ENCODE measurements at places on chromosomes 12 and 14.

DNA sequence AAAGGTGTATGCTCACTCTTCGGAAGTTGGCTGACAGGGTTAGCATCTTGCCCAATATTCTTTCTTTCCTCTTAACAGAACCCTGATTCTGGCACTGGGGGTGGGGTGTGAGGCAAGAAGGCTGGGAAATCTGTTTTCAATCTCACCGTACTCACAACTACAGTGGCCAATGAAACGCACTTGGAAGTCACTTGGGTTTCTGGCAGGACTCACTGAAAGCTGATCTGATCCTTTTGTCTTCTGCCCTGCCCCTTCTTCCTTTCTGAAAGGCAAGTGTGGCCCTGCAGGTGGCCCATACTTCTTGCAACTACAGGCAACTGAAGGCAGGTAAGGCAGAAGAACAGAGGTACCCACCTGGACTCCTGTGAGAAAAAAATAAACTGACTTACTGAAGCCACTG, 106.9 kb downstream of the STXBP6 start:
- DNase-seq = no peak

DNA sequence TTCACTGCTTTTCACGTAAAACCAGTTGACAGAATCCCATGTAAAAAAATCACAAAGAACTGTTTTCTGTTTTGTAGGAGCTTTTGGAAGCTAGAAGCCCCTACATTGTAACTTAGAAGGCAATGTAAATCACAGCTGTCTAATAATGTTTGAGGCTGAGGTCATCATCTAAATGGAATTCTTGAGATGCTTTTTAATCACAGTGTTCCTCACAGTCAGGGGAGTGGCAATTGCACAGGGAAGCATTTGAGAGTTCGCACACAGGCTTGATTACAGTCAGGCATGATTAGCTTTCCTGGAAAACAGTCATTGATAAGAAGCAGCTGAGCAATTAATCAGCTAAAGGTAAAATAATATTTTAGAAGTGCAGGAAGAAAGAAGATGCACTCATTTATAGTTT, 2.9 kb downstream of the SLC17A8 start:
- DNase-seq = no peak

GRCh38 chr14:22623047-22623446, 21.1 kb downstream of the OR6J1 start:
- DNase-seq = no peak

GRCh38 chr14:104116288-104116755, 22.1 kb upstream of the KIF26A start:
- no peak for DNase-seq

GRCh38 chr12:127607146-127607725, 659.7 kb upstream of the TMEM132C start:
- no peak for DNase-seq

GRCh38 chr12:90682398-90682797, 272.6 kb downstream of the CCER1 start:
- no peak for DNase-seq

DNA sequence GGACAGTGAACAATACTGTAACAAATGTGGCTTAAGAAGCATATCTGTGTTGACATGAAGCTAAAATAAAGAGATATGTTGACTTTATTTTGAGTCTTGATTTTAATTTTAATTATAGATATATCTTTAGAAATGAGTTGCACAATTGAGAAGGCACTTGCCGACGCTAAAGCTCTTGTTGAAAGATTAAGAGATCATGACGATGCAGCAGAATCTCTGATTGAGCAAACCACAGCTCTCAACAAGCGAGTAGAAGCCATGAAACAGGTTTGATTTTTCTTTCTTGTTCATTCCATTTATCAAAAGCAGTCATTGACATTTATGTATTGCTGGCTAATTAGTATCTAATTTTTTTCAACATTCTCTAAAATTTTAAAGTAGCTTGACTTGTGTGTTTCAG, 15.8 kb downstream of the FGFR1OP2 start:
- no peak for DNase-seq

- DNase-seq = no peak
Measured at GRCh38 chr12:68012712-68013111, 23.5 kb downstream of the IFNG-AS1 start.

GRCh38 chr14:88324491-88324890, 1.4 kb upstream of the KCNK10 start:
- DNase-seq = no peak

GRCh38 chr12:77644915-77645605, 185.6 kb upstream of the NAV3 start:
- no peak for DNase-seq

DNA sequence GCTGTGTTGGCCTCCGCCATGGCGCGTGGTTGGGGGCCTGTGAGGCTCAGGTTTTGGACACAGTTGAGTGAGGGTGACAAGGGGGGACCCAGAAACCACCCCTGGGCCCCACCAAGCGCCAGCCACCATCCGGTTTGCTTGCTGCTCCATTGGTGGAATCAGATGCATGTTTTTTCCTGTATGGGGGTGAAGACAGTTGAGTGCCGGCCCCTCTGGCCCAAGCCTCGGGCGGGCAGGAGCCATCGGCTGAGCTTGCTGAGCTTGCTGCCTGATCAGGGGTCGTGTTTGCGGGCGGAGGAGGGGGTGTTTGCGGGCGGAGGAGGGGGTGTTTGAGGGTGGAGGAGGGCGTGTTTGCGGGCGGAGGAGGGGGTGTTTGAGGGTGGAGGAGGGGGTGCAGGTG, 6.4 kb downstream of the PGAM5 start:
- no peak for DNase-seq

DNA sequence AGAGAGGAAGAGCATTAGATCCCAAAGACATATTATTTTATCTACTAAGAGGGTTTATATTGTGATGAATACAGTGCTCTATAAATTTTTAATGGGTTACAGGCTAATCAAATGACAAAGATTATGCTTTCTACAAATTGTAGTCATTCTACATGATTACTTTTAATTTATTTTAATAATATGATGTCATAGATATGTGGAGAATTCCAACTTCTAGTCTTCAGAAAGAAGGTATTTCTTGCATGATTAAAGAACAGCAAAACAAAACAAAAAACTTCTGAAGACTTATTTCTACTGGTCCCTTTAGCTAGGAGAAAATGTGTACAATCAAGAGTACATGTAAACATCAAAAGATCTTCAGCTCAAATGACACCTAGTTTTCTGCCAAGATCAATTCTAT, 71.5 kb upstream of the FOXG1 start:
- DNase-seq = no peak

DNA sequence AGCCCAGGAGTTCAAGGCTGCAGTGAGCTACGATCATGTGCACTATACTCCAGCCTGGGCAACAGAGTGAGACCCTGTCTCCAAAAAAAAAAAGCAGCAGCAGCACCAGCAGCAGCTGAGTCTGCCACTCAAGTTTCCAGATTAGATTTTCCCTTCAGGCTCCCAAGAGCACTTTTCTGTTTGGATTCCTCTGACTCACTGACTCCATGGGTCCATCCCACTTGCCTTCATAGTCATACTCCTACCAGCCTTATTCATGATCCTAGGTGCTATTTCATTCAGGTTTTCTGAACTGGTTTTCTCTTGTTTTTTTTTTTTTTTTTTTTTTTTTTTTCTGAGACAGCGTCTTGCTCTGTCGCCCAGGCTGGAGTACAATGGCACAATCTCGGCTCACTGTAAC, 6.8 kb upstream of the TWF1 start:
- no peak for DNase-seq

DNA sequence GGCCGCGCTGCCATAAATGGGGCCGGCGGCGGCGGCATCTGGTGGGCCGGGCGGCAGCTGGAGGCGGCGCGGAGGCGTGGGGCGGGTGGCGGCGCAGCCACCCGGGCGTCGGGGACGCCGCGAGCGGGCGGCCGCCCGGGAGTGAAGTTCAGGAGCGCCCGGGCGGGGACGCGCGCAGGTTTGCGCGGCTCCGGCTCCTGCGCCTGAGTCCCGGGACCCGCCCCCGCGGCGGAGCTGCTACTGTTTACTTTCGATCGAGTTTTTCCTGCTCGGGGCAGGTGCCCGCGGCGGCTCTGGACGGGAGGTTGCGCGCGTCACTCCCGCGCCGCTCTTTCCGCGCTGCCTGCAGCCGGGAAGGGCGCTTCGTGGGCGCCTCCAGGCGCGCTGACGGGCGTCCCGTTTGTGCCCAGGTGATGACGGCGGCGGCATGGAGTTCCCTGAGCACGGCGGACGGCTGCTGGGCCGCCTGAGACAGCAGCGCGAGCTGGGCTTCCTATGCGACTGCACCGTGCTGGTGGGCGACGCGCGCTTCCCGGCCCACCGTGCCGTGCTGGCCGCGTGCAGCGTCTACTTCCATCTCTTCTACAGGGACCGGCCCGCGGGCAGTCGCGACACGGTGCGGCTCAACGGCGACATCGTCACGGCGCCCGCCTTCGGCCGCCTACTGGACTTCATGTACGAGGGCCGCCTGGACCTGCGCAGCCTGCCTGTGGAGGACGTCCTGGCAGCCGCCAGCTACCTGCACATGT, at the start of gene ZBTB42:
Gene ZBTB42 (plus strand): TSS at position 331 of the 749 bp plus-strand sequence. CDS start 97 bp downstream, at position 428.
- DNase-seq = peak; percentile 88

- no peak for DNase-seq
Measured at GRCh38 chr14:29161593-29161992, 395.0 kb downstream of the FOXG1 start.

- DNase-seq = no peak
Measured at GRCh38 chr14:33505963-33506329, 444.9 kb downstream of the EGLN3 start.

GRCh38 chr14:102264355-102264754, 40.6 kb downstream of the MOK start:
- no peak for DNase-seq

DNA sequence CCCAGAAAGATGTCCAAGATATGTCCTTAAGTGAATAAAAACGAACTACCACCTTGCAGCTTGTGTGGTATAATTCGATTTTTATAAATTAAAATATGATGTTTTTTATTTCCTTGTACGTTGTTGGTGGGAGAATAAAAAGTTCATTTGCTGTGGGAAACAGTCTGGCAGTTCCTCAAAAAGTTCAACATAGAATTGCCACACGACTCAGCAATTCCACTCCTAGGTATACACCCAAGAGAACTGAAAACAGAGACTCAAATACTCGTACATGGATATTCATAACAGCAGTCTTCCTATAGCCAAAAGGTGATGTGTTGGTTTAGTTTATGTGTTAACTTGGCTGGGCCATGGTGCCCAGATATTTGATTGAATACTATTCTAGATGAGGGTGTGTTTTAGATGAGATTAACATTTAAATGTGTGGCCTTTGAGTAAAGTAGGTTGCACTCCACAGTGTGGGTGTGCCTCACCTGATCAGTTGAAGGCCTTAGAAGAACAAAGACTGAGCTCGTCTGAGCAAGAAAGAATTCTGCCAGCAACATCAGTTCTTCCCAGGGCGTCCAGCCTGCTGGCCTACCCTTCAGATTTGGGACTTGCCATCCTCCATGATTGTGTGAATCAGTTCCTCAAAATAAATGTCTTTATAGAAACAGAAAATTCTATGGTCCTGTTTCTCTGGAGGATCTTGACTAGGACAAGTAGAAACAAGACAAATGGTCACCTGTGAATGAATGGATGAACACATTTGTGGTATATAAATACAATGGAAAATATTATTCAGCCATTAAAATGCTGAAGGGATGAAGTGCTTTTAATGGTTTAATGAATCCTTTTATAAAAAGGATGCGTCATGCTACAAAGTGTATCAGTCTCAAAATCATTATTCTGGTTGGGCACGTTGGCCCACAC, 5.1 kb upstream of the DENR start:
- no peak for DNase-seq

GRCh38 chr14:50091240-50091913, 25.0 kb downstream of the VCPKMT start:
- DNase-seq = no peak

GRCh38 chr12:55392032-55392795, 8.1 kb upstream of the OR6C65 start:
- no peak for DNase-seq

GRCh38 chr12:119288576-119288975, 46.0 kb upstream of the CCDC60 start:
- no peak for DNase-seq

Measured in natural killer cell (primary cell).